ENCODE measurements at places on chromosomes 1 and 21.

DNA sequence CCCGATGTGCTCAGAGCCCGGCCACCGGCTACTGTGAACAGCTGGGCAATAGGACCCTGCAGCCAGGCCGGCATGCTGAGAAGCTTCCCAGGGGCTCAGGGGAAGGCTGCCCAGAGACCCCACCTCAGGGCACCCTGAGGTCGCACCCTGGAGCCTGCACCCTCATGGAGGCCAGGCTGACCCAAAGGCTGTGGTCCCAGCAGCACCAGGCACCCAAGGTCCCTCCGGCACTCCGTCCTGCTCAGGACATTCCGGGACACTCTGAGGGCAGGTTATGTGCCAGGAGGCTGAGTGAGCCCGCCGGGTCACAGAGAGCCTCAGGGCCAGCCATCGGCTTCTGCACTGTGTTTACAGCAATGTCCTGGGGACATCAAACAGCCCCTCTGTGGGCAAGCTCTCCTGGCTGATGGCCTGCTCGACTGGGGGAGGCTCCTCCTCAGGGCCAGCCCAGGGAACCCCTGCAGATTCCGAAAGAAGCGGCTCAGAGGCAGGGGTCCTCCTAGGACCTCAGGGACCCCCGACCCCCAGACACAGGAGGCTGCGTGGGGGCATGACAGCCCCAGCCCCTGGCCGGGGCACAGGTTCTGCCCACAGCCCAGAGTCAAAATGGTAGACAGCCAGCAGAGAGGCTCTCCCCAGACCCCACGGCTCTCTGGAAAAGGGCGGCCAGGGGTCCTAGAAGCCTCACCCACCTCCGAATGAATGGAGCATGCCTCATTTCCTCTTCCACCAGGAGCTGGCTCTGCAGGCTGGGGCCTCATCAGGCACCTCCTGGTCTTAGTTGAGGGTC lies 8.2 kb downstream of the SLC19A1 start:
- no peak for DNase-seq

- peak; percentile 98 for DNase-seq
Measured at GRCh38 chr21:38773099-38774061, 32.3 kb upstream of the ETS2 start.

DNA sequence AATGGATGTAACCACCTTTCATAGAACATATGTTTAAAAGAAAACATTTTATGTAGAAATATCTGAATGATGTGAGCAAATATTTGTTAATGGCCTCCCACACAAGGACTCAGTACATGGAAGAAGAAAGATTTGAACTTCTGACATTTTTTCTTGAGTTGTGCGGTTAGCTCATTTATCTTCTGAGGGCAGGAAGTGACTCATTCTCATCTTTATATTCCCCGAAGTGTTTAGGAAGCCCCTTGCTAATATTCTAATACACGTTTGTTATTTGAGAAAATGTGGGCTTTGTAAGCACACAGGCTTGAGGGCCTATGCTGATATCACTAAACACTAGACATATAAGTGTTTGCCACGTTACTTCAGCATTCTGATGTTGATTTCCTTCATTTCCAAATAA lies 392.5 kb upstream of the PTBP2 start:
- no peak for DNase-seq

GRCh38 chr1:29478879-29479278 lies 242.6 kb downstream of the PTPRU start:
- no peak for DNase-seq

- no peak for DNase-seq
Measured at GRCh38 chr1:19762175-19762779, 37.4 kb downstream of the TMCO4 start.
